ENCODE measurements at places on chromosomes 5 and 9. TPM values are rescaled to one million over a fixed set of nuclear protein-coding genes. Genes with fewer than 3 reads are reported as not detected.

- H3K36me3 ChIP-seq, result no peaks in the 10 kb centered on the region
- no peak overlapping the region for H3K27ac ChIP-seq
- no peak for DNase-seq
- no peaks in the 10 kb centered on the region for H3K27me3 ChIP-seq
These were observed 114.2 kb downstream of the GAPVD1 start for GRCh38 chr9:125375820-125376219.

Gene FABP6
- not detected for total RNA-seq

DNA sequence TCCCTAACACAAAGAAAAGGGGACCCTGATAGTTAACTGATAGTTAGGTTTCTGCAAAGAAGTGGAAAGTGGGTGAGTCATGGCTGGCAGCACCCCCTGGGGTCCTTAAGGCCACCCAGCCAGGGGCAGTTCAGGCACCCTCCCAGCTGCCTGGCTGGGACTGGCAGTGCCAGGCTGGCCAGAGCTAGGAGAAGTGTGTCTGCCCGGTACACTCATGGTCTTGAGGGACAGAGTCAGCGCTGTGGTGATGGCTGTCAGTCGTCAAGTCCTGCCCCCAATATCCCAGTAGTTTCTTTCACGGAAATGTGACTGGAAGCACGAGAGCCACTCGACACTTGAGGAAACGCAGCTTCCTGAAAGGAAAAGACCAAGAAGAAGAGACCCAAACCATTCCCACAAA is 22.3 kb upstream of the CNOT6 start:
- no peak overlapping the region for H3K27ac ChIP-seq
- H3K4me3 ChIP-seq, result no peak overlapping the region
- H3K4me1 ChIP-seq, result no peaks in the 10 kb centered on the region
- H3K36me3 ChIP-seq, result no peaks in the 10 kb centered on the region
- DNase-seq, result no peak
- H3K27me3 ChIP-seq, result no peaks in the 10 kb centered on the region

DNA sequence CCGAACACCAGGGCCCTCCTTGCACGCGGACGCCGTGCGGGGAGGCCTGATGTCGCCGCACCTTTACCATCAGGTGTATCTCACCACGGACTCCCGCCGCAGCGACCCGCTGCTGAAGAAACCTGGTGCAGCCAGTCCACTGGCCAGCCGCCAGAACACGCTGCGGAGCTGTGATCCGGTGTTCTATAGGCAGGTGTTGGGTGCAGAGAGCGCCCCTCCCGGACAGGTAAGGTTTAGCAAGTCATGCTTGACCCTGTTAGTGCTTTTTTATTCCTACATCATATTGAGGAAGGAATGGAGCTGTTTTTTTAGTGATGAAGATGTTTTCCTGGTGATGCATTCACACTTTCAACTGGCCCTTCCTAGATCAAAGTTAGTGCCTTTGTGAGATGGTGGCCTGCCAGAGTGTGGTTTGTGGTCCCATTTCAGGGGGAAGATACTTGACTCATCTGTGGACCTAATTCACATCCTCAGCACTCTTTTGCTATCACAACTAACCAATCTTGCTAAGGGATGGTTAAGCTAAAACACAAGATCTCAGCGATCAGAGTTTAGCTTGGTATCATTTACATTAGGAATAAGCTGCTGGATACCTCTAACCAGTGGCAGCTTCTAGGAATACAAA is 2.7 kb downstream of the PCDHGC3 start:
- no peak overlapping the region for H3K27ac ChIP-seq
- no peak for DNase-seq
- no peaks in the 10 kb centered on the region for H3K36me3 ChIP-seq
- H3K4me3 ChIP-seq, result peak overlapping the region; percentile 68
- H3K27me3 ChIP-seq, result no peaks in the 10 kb centered on the region

- H3K27ac ChIP-seq, result no peak overlapping the region
- DNase-seq, result no peak
- H3K4me3 ChIP-seq, result no peak overlapping the region
- H3K36me3 ChIP-seq, result no peaks in the 10 kb centered on the region
These were observed 77.8 kb downstream of the FGF1 start for GRCh38 chr5:142608081-142608480.

- H3K4me3 ChIP-seq, result no peak overlapping the region
- DNase-seq, result no peak
- no peaks in the 10 kb centered on the region for H3K36me3 ChIP-seq
- H3K27ac ChIP-seq, result no peak overlapping the region
These were observed 178.0 kb downstream of the RFK start for GRCh38 chr9:76216161-76216649.

DNA sequence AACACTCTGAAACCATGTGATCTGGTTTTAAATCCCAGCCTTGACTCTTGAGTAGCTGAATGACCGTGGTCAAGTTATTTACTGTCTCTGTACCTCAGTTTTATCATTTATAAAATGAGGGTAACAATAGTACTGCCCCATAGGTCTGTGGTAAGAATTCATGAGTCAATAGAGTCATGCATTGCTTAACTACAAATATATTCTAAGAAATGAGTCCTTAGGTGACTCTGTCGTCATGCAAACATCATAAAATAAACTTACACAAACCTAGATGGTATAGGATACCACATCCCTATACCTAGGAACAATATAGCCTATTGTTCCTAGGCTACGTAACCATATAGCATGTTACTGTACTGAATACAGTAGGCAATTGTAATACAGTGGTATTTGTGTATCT is 20.3 kb upstream of the ABCA1 start:
- H3K4me1 ChIP-seq, result no peaks in the 10 kb centered on the region
- DNase-seq, result no peak
- no peak overlapping the region for H3K27ac ChIP-seq
- no peak overlapping the region for H3K4me3 ChIP-seq
- H3K36me3 ChIP-seq, result no peaks in the 10 kb centered on the region
- no peaks in the 10 kb centered on the region for H3K27me3 ChIP-seq

Gene PRR16
- total RNA-seq, result 9.1 TPM

GRCh38 chr5:34499001-34499734 is 157.0 kb upstream of the RAI14 start:
- DNase-seq, result no peak
- H3K4me3 ChIP-seq, result no peak overlapping the region
- H3K36me3 ChIP-seq, result no peaks in the 10 kb centered on the region
- no peaks in the 10 kb centered on the region for H3K27me3 ChIP-seq
- peak overlapping the region; percentile 80 for H3K27ac ChIP-seq
- peaks cover 28% of the 10 kb centered on the region for H3K4me1 ChIP-seq

- H3K4me1 ChIP-seq, result peaks cover 9% of the 10 kb centered on the region
- no peak overlapping the region for H3K4me3 ChIP-seq
- H3K36me3 ChIP-seq, result no peaks in the 10 kb centered on the region
- no peak overlapping the region for H3K27ac ChIP-seq
- DNase-seq, result peak; percentile 70
These were observed 57.3 kb downstream of the S1PR3 start for GRCh38 chr9:89048616-89049015.

DNA sequence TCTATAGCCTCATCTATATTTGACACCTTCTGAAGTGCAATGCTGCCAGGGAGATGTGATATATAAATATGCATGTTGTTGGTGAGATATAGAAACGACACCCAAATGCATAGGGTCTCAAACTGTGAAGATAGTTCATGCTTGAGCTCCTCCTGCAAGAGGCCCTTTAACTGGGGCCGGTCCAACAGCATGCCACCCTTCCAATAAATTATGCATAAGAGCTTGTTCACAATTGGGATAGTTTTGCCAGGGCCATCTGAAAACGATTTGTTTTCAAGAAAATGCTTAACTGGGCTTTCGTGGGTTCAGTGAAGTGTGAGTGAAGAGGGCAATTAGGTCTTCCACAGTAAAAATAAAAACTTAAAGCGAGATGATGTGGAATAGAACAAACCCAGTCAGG is 424.2 kb upstream of the WWC1 start:
- DNase-seq, result no peak
- H3K4me1 ChIP-seq, result no peaks in the 10 kb centered on the region
- H3K27ac ChIP-seq, result no peak overlapping the region
- H3K27me3 ChIP-seq, result no peaks in the 10 kb centered on the region
- H3K36me3 ChIP-seq, result no peaks in the 10 kb centered on the region
- no peak overlapping the region for H3K4me3 ChIP-seq

DNA sequence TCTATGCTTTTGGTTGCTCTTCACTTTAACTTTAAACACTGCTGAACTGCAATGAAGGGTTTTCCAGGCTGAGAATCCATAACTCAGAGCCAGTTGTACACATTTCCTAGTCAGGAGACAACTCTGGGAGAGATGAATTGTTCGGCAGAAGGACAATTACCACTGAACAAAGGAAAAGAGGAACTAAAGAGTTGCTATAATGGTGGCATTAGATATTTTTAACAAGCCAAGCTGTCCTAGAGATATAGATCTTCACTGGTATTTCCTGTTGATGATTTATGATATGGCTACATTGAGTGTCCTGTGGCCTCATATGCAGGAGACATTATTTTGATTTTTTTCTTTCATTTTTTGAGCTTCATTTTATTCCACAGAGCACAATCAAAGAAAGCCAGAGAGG is 219.1 kb upstream of the PCSK5 start:
- H3K36me3 ChIP-seq, result no peaks in the 10 kb centered on the region
- no peak for DNase-seq
- no peaks in the 10 kb centered on the region for H3K27me3 ChIP-seq
- H3K27ac ChIP-seq, result no peak overlapping the region
- no peak overlapping the region for H3K4me3 ChIP-seq

Gene NFX1
- 39.2 TPM for total RNA-seq

GRCh38 chr5:15354021-15354420 is 146.0 kb upstream of the FBXL7 start:
- no peak overlapping the region for H3K27ac ChIP-seq
- no peak overlapping the region for H3K4me3 ChIP-seq
- no peaks in the 10 kb centered on the region for H3K27me3 ChIP-seq
- no peak for DNase-seq
- H3K4me1 ChIP-seq, result no peaks in the 10 kb centered on the region

Gene CCDC152
- total RNA-seq, result 0.40 TPM

- H3K4me3 ChIP-seq, result no peak overlapping the region
- DNase-seq, result no peak
- H3K27me3 ChIP-seq, result no peaks in the 10 kb centered on the region
- no peaks in the 10 kb centered on the region for H3K4me1 ChIP-seq
These were observed 34.1 kb upstream of the PAM start for GRCh38 chr5:102720969-102721368.

- no peaks in the 10 kb centered on the region for H3K4me1 ChIP-seq
- no peak overlapping the region for H3K4me3 ChIP-seq
- no peaks in the 10 kb centered on the region for H3K27me3 ChIP-seq
- no peak for DNase-seq
- no peak overlapping the region for H3K27ac ChIP-seq
- H3K36me3 ChIP-seq, result no peaks in the 10 kb centered on the region
These were observed 94.2 kb upstream of the PRRC1 start for GRCh38 chr5:127423173-127423798.

DNA sequence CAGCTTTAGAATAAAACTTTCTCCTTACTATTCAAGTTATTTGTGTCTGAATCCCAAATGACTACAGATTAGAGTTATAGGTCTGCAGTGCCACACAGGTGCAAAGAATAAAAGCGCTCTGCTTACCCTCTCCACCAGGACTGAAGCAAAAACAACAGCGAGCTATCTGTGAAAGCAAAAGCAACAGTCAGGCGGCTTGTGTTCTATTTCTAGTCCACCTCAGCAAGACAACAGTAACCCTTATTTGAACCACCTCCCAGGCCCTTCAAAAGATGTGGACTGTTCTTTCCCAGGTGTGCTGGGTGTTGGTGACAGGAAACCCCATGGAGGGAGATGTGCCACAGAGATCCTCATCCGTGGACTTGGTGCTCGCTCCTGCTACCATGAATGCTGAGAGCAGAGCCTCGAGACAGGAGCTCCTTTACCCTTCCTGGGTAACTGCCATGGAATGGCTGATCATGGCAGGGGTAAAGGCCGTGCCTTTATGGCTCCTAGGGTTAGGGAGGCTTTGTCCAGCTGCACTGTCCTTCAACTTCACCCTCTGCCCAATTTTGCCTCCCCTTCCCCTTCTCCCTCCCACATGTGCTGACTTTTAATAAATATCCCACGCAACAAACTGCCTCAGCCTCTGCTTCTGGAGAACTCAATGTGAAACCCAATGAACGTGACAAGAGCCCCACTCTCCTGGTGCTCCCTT is 108.6 kb downstream of the SERINC5 start:
- no peaks in the 10 kb centered on the region for H3K4me1 ChIP-seq
- peaks cover 24% of the 10 kb centered on the region for H3K36me3 ChIP-seq
- no peaks in the 10 kb centered on the region for H3K27me3 ChIP-seq
- no peak for DNase-seq
- H3K27ac ChIP-seq, result no peak overlapping the region

DNA sequence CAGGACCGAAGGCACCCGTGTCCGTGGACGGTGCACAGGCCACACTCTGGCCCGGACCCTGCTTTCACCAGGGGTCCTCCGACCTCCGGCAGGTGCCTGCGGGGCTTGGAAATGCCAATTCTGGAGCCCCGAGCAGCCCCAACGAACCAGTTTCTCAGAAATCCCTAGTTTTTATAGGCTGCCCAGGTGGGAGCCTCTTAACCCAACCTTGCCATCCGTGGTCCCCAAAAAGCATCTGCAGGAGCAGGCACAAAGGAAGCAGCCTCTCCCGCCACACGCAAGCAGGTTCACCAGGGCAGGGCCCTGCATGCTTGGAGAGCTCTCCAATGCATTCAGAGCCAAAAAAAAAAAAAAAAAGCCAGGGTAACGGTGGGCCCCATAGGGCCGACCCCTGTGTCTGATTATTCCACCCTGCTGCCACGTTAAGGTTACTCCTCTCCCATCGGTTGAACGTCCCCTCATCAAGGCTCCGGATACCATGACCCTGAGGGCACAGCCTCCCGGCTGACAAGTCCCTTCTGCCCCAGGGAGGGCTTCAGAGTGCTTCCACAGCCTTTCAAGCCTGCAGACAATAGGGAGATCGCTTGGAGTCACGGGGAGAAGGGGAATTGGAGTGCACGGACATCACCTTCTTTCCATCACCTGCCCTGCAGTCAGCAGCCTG is 796 bp upstream of the TPRN start:
- H3K36me3 ChIP-seq, result no peaks in the 10 kb centered on the region
- H3K4me3 ChIP-seq, result peak overlapping the region; percentile 73
- no peak for DNase-seq
- H3K27me3 ChIP-seq, result no peaks in the 10 kb centered on the region
- peak overlapping the region; percentile 86 for H3K27ac ChIP-seq

GRCh38 chr5:130532786-130533185 is 628.5 kb downstream of the CHSY3 start:
- no peaks in the 10 kb centered on the region for H3K36me3 ChIP-seq
- DNase-seq, result no peak
- no peaks in the 10 kb centered on the region for H3K4me1 ChIP-seq
- H3K27me3 ChIP-seq, result no peaks in the 10 kb centered on the region
- no peak overlapping the region for H3K4me3 ChIP-seq
